GM23248 (cell line): ENCODE measurements at places on chromosomes 16 and 17. TPM values are rescaled to one million over a fixed set of nuclear protein-coding genes. Genes with fewer than 3 reads are reported as not detected.

DNA sequence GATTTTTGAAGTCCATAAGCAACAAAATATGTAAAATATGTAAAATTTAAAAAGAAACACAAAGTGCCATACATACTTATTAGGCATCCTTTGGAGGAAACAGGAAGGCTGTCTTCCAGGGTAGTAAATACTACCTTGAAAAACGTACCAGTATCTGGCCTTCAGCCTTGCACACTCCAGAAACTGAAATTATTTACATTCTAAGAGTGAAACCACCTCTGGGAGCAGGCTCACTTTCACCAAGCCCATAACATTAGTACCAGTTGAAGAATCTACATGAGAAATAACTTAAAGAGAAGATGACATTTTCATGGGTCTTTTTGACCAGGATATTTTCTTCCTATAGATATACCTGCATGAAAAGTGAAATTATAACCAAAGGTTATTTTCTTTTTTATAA lies 6.4 kb downstream of the KRTAP9-1 start:
- no peaks in the 10 kb centered on the region for H3K36me3 ChIP-seq
- no peak overlapping the region for H3K4me3 ChIP-seq
- no peak for DNase-seq

DNA sequence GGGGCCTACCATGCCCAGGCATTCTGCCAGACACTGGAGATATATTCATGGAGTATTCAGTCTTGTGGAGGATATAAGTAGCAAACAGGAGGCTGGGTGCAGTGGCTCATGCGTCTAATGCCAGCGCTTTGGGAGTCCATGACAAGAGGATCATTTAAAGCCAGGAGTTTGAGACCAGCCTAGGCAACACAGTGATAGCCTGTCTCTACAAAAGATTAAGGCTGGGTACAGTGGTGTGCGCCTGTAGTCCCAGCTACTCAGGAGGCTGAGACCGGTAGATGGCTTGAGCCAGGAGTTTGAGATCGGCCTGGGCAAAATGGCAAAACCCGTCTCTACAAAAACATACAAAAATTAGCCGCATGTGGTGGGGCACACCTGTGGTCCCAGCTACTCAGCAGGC lies 37.7 kb upstream of the CDH3 start:
- no peaks in the 10 kb centered on the region for H3K4me1 ChIP-seq
- no peak for DNase-seq
- H3K27ac ChIP-seq: no peak overlapping the region
- no peaks in the 10 kb centered on the region for H3K27me3 ChIP-seq
- no peaks in the 10 kb centered on the region for H3K36me3 ChIP-seq

DNA sequence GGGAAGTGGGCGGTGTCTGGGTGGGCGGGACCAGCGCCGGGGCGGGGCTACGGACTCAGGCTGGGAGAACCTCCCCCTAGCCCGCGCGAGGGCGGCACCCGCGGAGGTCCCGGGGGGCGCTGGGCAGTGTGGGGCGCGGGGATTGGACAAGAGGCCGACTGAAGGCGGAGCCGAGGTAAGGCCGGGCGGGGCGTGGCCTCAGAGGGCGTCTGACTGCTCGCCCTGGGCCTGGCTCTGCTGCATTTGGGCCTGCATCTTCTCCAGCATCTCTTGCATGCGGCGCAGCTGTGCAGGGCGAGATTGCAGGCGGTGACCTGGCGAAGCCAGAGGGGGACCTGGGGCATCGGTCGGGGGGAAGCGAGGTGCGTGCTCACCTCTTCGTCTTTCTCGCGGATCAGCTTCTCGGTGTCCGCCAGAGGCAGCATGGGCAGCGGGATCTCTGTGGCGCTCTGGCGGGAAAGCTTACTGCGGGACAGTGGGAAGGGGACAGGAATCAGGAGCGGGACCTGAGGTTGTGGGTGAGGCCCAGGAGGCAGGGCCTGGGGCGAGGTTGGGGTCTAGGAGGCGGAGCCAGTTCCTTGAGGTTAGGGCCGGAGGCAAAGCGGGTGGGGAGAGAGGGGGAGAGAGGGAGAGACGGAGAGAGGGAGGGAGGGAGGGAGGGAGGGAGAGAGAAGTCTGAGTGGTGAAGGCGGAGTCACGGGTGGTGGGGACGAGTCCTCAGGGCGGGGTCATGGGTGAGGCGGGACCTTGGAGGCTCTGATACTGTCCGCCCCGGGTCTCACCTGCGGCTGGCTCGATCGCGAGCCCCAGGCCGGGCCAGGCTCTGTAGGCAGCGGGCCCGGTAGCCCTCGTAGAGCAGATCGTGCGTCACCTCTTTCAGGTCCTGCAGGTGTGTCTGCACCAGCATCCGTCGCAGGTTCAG lies 3.9 kb downstream of the SEPTIN1 start:
- H3K4me1 ChIP-seq: peaks cover 4% of the 10 kb centered on the region
- peak overlapping the region; percentile 80 for H3K4me3 ChIP-seq
- H3K36me3 ChIP-seq: no peaks in the 10 kb centered on the region
- peak overlapping the region; percentile 100 for H3K27ac ChIP-seq
- peak; percentile 100 for DNase-seq

Gene EFCAB5
- total RNA-seq: not detected in 2 replicates

GRCh38 chr16:83458612-83459011 lies 349.2 kb upstream of the HSBP1 start:
- H3K4me1 ChIP-seq: peaks cover 10% of the 10 kb centered on the region
- no peak overlapping the region for H3K4me3 ChIP-seq
- no peaks in the 10 kb centered on the region for H3K36me3 ChIP-seq
- peak overlapping the region; percentile 30 for H3K27ac ChIP-seq
- H3K27me3 ChIP-seq: no peaks in the 10 kb centered on the region

Gene SLC35G6
- total RNA-seq: not detected in 2 replicates

Gene CIBAR2
- not detected in 2 replicates for total RNA-seq

- no peak overlapping the region for H3K4me3 ChIP-seq
- peak; percentile 83 for DNase-seq
- H3K27ac ChIP-seq: peak overlapping the region; percentile 88
- H3K27me3 ChIP-seq: no peaks in the 10 kb centered on the region
Measured at GRCh38 chr16:31474173-31474714, 2.3 kb downstream of the TGFB1I1 start.

DNA sequence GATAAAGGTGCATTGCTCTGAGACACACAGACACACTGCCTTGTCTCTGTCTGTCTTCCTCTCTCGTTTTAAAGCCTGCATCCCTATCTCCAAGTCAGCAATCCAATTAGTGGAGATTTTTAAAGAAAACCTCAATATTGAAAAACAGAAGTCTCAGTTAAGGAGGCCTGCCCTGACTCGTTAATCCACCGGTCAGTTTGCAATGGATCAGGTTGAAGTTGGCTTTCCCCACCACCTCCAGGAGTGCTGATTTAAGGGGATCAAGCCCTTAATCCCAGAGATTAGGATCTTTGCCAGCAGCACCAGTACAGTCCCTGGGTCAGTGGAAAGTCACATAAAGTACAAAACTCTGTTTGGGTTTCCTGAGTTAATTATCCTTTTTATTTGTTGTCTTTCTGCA lies 271.1 kb upstream of the ASIC2 start:
- H3K27ac ChIP-seq: no peak overlapping the region
- no peaks in the 10 kb centered on the region for H3K36me3 ChIP-seq
- no peak for DNase-seq

Gene TBC1D28
- not detected in 2 replicates for total RNA-seq

Gene SKAP1
- total RNA-seq: not detected in 2 replicates

Gene SLFN14
- total RNA-seq: not detected in 2 replicates
